ENCODE measurements at places on chromosomes 2 and 18.

GRCh38 chr2:23568626-23569190, 183.7 kb downstream of the KLHL29 start:
- no peak for DNase-seq

DNA sequence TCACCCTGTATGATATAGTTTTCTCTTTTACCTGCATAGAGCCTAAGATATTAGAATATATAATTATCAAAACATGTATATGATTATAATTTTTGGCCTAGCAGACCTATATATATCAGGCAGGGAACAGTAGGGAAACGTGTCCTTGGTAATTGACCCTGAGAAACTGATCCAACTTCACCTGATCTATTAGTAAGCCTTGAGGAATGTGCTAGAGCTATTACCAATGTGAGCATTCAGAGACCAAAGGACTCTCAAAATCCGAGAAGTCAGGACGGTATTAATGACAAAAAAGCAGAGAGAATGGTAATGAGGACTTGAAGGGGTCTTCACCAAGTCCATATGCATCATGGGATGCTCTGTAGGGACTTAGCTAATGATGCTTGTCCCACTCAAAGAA, 571.9 kb downstream of the CPS1 start:
- DNase-seq: no peak

DNA sequence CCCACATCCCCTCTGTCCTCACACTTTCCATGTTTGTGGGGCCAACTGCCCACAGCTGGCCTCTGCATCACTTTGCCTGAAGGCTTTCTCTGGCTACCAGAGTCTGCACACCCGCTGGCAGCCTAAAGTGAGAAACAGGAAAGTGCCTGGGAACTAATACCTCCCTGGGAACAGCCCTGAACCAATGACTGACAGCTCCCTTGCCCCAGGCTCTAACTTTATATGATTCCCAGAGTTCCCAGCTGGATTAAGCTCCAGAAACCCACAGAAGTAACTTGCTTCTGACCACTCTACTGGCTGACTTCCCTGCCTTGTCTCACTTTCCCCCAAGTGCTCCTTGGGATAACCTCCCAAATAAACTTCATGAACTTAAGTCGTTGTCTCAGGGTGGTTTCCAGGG, 159.6 kb upstream of the LMAN1 start:
- DNase-seq: no peak

- DNase-seq: no peak
Observed at GRCh38 chr2:124607679-124608078, 582.6 kb downstream of the CNTNAP5 start.

GRCh38 chr18:9854801-9855676, 30.7 kb upstream of the TXNDC2 start:
- DNase-seq: no peak

- DNase-seq: peak; percentile 12
Observed at GRCh38 chr18:45910405-45911023, 56.6 kb downstream of the EPG5 start.

DNA sequence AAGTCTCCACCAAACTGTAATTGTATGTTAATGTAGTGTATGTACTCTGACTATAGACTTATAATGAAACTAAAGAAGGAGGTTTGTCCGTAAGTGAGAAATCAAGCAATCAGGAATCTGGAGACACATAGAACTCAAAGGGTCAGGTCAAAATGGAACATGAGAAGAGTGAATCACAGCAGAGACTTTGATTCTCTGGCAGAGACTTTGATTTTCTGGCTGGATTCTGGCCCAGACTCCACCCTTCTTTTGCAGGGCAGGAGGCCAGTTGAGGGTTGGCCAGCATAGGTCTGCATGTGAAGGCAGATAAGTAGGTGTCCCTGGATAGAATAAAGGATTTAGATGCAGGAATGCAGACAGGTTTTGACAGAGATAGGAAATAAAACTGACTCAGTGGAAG, 11.0 kb upstream of the NCKAP5 start:
- no peak for DNase-seq

DNA sequence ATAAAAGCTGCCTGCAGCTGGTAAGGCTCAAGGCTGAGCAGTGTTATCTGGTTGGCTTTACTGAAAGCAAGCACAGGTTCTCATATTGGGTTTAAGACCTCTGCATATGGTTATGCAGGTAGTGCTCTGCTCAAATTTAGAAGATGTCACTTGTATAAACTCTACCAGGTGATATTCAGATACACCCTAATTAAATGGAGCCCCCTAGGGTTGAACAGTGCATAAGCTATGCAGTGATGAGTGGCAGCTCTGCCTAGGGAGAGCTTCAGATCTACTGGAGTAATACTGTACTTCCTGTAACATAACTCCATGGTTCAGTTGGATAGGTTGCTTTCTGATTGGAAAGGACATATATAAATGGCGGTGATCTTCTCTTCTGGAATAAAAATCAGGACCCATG, 222.7 kb downstream of the CYRIA start:
- no peak for DNase-seq

GRCh38 chr2:39469807-39470206, 32.7 kb upstream of the MAP4K3 start:
- no peak for DNase-seq

DNA sequence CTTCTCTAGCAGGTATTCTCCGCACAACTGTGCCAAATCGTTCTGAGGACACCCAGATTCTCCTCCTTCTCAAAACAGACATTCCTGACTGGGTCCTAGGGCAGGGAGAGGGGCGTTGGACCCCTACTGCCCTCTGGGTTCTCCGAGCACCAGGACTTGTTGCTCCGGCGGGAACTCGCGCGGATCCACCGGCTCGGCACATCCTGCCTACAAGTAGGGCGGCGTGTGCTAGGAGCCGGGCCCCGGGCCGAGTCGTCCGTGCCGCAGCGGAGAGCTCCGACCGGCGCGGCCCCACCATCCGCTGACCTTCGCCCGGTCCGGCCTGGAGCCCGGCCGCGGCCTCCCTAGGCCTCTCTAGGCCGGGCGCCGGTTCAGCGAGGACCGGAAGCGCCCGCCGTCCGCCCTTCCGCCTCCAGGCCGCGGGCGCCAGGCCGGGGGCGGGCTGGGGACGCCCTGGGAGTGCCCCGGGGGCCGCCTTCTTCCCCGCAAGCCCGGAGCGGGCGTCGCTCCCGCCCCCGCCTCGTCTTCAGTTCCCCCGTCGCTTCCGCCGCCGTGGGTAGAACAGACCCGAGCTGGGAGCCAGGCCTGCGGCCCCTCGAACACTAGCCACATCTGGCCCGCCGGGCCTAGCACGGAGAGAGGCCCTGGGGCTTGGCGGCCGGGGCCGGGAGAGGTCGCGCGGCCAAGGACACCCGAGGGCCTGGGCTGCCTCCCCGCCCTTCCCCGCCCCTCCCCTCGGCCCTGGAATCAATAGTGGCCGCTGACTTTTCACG, 7.6 kb upstream of the ONECUT2 start:
- DNase-seq: no peak

DNA sequence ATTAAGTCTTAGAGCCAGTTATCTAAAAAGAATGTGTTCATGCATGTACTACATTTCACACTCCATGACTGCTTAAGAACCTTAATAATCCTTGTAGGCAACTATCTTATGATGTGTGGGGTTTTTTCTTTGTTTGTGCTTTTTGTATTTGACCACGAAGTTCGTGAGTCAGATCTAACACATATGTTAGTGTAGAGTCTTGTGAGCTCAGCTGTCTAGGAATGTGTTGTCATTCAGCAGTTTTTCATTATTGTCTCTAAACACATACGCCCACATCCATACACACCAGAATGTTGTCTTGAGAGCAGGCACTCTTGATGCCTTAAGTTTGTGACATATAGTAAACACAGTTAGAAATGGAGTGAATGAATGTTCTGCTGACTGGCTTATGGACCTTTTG, 38.4 kb downstream of the CAB39 start:
- DNase-seq: no peak

- DNase-seq: no peak
Observed at GRCh38 chr18:22467760-22468553, 50.2 kb upstream of the CTAGE1 start.

GRCh38 chr2:150483532-150483931, 3.9 kb downstream of the RND3 start:
- DNase-seq: no peak

DNA sequence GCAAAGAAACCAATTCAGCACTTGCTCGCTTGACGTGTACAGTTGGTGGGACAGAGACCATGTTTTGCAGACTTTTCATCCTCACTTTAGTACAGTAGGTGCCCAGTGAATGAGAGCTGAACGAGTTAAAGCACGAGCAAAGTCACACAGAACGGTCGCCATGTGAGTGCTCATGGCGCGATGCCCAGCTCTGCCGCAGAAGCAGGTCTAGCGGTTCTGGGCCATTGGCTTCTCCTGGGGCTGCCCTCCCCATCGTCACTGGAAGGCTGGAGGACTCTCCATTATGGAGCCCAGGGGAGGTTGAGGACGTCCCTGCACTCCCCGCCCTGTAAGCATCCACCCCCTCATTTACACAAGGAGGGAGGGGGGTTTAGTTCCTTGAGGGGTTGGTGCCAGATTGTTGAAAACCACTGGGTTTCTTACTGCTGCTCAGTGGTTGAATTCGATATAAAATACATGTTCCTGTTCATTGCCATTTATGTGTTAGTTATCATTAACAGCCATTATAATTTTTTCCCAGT, 24.9 kb downstream of the PTGR3 start:
- DNase-seq: no peak

DNA sequence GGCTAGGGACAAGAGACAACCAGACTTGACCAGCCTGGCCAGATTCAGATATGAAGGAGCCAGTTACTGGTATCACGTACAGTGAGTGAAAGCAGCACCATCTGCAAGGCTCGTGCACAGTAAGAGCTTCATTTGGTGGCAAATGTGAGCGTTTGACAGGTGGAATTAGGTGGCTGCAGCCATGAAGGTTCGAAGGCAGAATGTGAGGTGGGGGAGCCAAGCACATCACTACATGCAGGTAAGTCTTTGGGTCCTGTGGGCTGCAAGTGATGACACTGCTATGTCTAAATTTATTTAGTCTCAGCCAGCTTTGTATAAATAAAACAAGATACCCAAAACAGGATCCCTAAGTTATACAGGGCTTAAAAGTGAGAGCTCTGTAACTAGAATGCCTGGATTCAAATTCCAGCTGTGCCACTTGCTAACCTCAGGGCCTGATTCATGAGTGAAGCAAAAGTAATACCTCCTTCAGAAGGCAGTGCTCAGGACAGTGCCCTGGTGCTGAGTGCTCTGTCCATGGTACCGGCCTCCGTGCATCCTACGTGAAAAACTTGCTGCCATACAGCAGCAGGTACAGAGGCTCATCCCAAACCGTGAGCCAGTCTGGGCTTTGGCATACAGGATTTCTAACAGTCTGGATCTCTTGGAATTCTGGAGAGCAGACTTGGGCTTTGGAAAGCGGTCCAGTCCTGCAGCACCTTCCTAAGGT, 18.6 kb downstream of the DDX18 start:
- no peak for DNase-seq

DNA sequence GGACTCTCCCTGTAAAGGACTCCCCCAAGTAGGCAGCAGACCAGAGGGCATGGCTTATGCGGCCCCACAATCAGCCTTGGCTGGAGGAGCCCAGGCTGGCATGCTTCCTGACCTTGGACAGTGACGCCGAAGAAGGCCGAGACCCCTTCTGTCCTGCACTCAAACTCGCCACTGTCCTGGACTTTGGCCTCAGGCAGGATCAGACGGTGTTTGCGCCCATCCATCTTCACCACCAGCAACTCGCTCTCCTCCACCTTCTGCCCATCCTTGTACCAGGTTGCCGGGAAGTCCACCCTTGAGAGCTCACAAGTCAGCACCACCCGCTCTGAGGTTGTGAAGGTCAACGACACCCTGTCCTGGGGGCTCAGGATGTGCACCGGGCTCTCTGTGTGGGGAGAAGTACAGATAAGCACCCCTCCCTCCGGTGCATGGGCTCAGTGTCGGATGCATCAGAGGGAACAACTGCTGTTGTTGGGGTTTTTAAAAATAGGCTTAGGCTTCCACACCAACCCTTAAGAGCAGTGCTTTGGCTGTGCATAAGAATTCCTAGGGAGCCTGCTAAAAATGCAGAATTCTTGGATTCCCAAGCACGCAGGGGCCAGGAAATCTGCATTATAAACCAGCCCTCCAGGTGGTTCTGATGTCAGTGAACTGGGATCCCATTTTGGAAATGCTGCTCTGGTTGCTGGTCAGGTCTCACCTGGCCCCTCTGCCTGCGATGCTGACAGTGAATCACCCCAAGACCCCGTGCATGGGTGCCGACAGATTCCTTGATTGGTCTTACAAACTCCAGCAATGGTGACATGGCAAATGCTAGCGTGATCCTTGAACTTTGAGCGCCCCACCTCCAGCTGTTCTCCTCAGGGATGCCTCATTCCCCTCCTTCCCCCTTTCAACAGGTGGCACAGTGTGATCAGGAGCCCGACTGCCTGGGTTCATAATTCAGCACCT, 5.9 kb downstream of the OBSL1 start:
- DNase-seq: no peak

DNA sequence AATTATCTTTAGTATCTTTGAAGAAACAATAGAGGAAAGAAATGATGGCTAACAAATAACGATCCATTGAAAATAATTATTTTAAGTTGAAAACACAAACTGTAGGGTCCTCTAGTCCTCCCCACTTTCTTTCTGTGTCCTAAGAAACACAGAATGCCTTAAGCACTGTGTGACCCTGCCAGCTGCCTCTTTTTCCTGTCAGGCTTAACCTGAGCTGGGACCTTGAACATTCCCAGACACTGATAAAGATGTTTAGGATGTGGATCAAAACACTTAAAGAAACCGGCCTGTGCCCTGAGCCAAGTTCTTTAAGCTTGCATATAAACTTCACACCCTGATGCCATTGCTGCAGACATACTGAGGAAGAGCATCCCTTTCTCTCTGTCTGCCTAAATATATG, 755.4 kb upstream of the VRK2 start:
- no peak for DNase-seq

- no peak for DNase-seq
Observed at GRCh38 chr2:134117676-134118075, 136.2 kb upstream of the MGAT5 start.

DNA sequence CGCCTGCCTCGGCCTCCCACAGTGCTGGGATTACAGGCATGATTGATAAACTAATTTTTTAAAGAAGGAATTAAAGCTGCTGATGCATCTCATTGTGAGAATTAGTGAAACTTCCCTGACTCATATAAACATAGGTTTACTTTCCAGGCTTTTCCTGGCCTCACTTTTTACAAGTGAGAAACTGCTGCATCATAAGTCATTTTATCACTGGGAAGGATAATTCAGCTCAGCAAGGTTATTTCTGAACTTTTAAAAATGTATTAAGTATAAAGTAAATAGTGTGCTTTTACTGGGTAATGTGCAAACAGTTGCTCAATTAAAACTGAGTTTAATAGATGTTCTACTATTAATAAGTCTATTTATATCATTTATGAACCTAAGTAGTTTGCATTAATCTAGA, 1130.3 kb upstream of the CDH2 start:
- no peak for DNase-seq

- DNase-seq: no peak
Observed at GRCh38 chr2:173159791-173160463, 84.3 kb downstream of the MAP3K20 start.

DNA sequence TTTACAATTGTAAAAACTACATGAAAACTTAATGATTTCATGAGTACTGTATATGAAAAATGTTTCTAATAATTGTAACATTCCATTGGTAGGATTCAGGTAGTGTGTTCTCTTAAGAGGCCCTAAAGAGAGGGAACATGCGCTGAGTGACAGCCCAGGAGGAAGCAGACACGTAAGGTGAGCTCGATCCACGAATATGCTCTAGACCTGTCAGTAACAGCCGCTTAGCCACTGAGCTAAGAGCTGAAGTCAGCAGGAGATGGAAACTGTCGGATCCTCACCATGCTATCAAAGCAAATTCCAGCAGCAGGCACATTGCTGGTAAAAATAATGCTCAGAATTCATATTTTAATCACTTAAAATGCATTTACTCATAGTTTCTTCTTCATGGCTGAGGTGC, 346.5 kb downstream of the TGIF1 start:
- no peak for DNase-seq

- DNase-seq: no peak
Observed at GRCh38 chr2:25089605-25090315, 47.9 kb downstream of the EFR3B start.
